ENCODE measurements at places on chromosomes 16 and 17. TPM values are rescaled to one million over a fixed set of nuclear protein-coding genes. Genes with fewer than 3 reads are reported as not detected.

Gene ABHD15
- 13.3 TPM for total RNA-seq

Gene C16orf74
- total RNA-seq, result 18.2 TPM

Gene C17orf107
- total RNA-seq, result 1.7 TPM

GRCh38 chr16:18853694-18854093, 52.3 kb upstream of the ARL6IP1 start:
- DNase-seq, result no peak

Gene PPM1E
- 0.25 TPM for total RNA-seq

GRCh38 chr16:14202697-14203096, 131.6 kb downstream of the MRTFB start:
- DNase-seq, result no peak

DNA sequence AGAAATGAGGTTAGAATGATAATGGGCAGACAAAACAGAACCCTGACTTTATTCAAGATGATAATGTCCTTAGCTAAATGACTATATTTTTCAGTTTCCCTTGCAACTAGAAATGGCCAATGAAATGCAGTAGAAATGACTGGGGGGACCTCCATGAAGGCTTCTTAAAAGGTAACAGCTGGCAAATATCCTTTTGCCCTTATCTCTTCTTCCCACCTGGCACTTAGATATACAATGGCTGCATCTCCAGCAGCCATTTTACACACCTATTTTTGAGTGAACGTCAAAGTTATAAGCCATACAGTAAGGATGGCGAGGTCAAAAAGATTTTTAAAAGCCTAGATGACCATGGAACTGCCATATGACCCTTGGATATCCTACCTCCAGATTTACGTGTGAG, 39.9 kb downstream of the USP32 start:
- no peak for DNase-seq

DNA sequence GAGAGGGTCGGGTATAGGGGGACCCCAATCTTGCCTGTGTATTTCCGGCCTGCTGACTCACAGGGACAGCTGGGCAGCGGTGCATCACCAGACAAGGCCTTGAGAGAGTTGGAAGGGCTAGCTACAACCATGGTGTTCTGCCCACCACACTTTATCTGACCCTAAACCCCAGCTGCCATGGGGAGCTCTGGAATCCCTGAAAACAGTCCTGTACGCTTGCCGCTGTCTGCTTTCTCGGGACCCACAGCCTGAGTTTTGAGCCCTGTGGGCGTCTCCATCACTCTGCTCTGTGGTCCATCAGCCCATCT, 100.4 kb upstream of the GSE1 start:
- DNase-seq, result no peak

- DNase-seq, result no peak
Measured at GRCh38 chr16:82464187-82464586, 162.6 kb upstream of the CDH13 start.

GRCh38 chr17:10777890-10778289, 26.0 kb downstream of the TMEM238L start:
- DNase-seq, result no peak

Data from vagina (tissue), 2 donors.